ENCODE measurements at places on chromosomes 6 and 20. TPM values are rescaled to one million over a fixed set of nuclear protein-coding genes. Genes with fewer than 3 reads are reported as not detected.

DNA sequence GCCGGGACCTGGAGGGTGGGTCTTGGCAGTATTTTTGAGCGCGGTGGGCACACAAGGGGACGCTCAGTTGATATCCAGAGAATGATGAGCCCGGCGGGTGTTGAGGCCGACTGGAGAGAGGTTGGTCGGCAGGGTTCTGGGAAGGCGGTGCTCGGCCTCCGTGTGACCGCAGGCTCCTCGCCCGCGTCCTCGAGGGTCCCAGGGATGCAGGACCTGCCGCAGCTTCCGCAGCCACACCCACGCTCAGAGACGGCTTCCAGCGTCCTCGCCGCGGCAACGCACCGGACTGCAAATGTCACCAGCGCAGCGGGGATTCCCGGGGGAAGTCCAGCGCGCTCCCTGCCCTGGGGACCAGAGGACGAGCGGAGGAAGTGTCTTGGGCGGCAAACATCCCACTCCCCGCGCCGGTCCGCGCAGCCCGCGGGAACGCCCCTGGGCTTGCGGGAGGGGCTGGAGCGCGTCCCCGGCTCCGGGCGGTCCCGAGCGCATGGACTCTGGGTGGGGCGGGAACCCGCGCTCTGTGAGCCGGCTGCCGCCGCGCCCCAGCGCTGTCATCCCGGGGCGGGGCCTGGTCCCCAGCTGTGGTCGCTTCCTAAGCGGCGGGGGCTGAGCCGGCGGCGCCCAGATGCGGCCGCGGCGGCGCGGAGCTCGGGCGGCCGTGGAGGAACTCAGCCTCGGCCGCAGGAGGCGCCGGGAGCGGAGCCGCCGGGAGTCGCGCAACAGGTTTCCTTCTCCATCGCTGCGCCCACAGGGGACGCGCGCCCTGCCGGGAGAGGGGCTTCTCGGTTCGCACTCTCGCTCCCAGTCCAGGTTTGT is at the start of gene STX11:
Gene STX11 (plus strand): TSS at position 624 of the 816 bp plus-strand sequence. CDS start 36,111 bp downstream, outside the sequence.
- peaks cover 10% of the 10 kb centered on the region for H3K4me1 ChIP-seq
- peak within 1 kb of the TSS; percentile 60 for H3K4me3 ChIP-seq
- H3K27ac ChIP-seq, result no peak within 1 kb of the TSS
- no peaks in the 10 kb centered on the region for H3K27me3 ChIP-seq
- H3K36me3 ChIP-seq, result no peaks in the 10 kb centered on the region
- peak; percentile 54 for DNase-seq

DNA sequence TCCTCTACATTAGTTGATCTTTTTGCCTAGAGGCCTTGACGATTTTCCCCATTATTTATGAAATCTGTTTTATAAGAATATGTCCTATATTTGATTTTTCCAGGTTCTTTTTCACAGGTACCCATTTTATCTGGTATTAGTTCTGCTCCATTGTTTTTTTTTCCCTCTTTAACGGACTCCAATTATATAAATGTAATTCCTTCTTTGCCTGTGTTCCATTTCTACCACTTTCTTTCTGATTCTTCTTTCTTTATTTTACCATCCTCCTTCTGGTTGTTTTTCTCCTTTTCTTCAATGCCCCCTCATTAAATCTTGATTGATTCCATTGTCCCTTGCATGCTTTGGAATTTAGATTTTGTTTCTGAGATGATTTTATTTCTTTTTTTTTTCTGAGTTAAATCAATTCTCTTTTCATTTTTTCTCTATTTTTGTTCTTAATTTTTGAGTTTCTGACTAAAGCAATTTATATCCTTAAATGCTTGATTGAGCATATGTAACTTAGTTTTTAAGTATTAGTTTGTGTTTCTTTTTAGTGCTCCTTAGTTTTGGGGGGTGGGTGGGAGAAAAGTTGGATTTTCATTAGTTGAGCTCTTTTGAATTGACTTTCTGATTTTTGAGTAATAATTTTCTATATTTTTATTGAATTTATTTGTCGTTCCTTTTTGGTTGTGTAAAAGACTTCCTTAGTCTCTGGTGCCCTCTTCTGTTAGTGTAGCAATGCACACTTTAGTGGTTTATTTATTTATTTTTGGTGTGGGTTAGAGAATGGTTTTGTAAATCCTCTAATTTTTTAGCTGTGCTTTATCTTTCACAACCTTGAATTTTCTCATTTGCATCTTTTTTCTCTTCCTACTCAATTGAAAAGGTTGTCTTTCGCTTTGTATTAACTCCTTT is 140.8 kb downstream of the FARS2 start:
- H3K36me3 ChIP-seq, result no peaks in the 10 kb centered on the region
- no peak overlapping the region for H3K4me3 ChIP-seq
- H3K27me3 ChIP-seq, result no peaks in the 10 kb centered on the region
- no peak overlapping the region for H3K27ac ChIP-seq
- H3K4me1 ChIP-seq, result no peaks in the 10 kb centered on the region
- no peak for DNase-seq

DNA sequence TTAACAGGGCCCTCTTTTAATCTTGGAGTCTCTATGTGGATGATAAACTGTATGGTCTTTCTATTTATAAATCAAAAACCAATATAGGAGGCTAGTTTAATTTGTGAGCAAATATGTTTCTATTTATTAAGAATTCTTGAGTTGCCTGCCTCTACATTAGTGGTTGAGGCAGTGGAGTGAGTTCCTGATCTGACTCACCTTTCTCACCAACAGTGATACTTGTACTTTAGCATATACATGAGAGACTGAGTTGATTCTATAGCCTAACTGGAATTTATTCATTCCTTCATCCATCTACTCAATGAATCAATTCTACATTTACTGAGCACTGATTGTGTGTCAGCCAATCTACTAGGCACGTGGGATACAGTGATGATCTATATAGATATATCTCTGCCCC is 126.9 kb downstream of the TRMT11 start:
- H3K27ac ChIP-seq, result no peak overlapping the region
- H3K36me3 ChIP-seq, result no peaks in the 10 kb centered on the region
- H3K4me1 ChIP-seq, result no peaks in the 10 kb centered on the region

- no peak for DNase-seq
- H3K4me1 ChIP-seq, result peaks cover 6% of the 10 kb centered on the region
- no peak overlapping the region for H3K4me3 ChIP-seq
- H3K27me3 ChIP-seq, result no peaks in the 10 kb centered on the region
- no peaks in the 10 kb centered on the region for H3K36me3 ChIP-seq
These were observed 131.6 kb downstream of the HFE start for GRCh38 chr6:26218824-26219223.

Gene POLR1C
- 31.7 TPM for total RNA-seq

Gene FITM2
- 6.8 TPM for total RNA-seq

Data from ovary (tissue), 10 donors.